ENCODE measurements at places on chromosomes 1 and 21.
A peak's percentile ranks its signal among the peaks of the same experiment; 100 is the strongest.

- DNase-seq: peak; percentile 81
Measured at GRCh38 chr21:25881524-25882376, 147.0 kb downstream of the GABPA start.

- peak; percentile 88 for DNase-seq
Measured at GRCh38 chr1:161440312-161440894, 64.9 kb upstream of the FCGR2A start.

DNA sequence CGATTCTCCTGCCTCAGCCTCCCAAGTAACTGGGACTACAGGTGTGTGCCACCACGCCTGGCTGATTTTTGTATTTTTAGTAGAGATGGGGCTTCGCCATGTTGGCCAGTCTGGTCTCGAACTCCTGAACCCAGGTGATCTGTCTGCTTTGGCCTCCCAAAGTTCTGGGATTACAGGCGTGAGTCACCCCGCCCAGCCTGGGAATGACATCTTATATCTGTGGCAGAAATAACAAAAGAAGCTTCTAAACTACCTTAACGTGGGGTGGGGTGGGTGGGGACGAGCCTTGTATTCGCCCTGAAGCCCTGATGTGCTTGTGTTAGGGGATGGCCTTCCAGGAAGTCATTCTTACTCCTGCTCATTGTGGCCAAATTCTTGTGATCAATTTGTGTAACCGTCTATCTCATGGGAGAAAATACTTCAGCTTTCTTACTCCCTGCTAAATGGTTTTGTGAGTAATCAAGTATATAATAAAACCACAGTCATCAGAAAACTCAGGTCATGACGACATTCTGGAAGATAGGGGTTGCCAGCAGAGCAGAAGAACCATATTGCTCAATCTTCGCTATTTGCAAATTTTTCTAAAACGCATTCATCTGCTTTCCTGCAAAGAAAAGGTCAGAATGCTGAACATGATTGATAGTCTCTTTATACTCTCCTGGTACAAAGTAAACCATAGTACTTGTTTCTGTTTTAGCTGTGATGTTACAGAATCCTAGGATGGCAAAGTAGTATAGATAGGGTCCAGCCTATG, 63.2 kb downstream of the DIRAS3 start:
- peak; percentile 2 for DNase-seq

- DNase-seq: no peak
Measured at GRCh38 chr21:15414057-15414456, 315.7 kb upstream of the USP25 start.

- DNase-seq: no peak
Measured at GRCh38 chr21:31991356-31992331, 118.8 kb downstream of the HUNK start.

DNA sequence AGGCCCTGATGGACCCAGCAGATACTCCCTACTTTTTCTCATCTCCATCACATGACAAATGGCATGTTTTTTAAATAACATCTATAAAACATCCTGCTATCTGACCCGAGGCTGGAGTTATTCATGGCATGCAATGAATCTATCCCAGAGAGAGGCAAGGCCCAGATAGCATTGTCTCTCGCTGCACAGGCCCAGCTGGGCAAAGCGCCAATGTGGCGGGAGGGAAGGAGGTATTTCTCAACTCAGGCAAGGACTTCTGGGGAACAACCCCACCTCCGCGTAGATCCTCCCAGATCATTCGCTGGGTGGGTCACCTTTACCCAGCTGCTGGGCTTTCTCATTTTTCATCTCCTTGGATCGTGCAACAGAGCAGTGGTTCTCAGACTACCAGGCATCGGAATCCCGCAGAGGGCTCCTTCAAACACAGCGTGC, 59.8 kb downstream of the ERG start:
- DNase-seq: peak; percentile 81

GRCh38 chr1:39613250-39613649, 26.2 kb downstream of the HEYL start:
- no peak for DNase-seq

- no peak for DNase-seq
Measured at GRCh38 chr1:153623101-153623500, 4.2 kb downstream of the S100A13 start.

- DNase-seq: no peak
Measured at GRCh38 chr1:7341145-7341905, 429.8 kb upstream of the VAMP3 start.

DNA sequence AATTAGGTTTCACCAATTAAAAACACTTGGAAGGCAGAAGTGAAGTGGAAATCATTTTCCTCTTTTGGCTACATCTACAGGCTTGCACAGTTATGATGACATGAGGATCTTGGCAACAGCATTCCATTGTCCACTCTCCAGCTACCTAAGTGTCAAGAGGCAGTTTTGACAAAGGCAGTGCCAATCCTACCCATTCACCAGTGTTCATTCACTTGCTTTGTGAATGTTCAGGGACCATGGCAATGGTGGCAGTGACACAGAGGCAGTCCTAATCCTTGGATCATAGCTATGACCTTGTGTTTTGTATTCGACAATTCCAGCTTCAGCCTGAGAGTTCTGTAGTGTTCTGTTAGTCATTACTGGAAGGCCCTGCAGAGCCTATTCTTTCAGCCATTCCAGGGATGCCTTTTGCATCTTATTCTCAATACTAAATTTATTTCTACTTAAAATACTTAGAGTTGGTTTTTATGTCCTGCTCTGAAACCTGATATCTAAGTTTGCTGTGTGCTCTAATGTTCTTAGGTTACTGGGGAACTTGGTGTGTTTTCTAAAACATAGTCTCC, 36.7 kb downstream of the CRB1 start:
- DNase-seq: no peak

GRCh38 chr1:59593798-59594790, 220.7 kb upstream of the HOOK1 start:
- no peak for DNase-seq

- DNase-seq: no peak
Measured at GRCh38 chr1:57312869-57313268, 111.0 kb downstream of the DAB1 start.

- no peak for DNase-seq
Measured at GRCh38 chr1:38235705-38236104, 189.1 kb upstream of the POU3F1 start.

- no peak for DNase-seq
Measured at GRCh38 chr21:34974162-34974981, 74.7 kb downstream of the RUNX1 start.

- DNase-seq: peak; percentile 50
Measured at GRCh38 chr1:17826165-17826488, 71.0 kb downstream of the ACTL8 start.

GRCh38 chr1:206693592-206693991, 8.9 kb downstream of the MAPKAPK2 start:
- no peak for DNase-seq

- peak; percentile 33 for DNase-seq
Measured at GRCh38 chr1:41427916-41428737, 56.4 kb downstream of the EDN2 start.

DNA sequence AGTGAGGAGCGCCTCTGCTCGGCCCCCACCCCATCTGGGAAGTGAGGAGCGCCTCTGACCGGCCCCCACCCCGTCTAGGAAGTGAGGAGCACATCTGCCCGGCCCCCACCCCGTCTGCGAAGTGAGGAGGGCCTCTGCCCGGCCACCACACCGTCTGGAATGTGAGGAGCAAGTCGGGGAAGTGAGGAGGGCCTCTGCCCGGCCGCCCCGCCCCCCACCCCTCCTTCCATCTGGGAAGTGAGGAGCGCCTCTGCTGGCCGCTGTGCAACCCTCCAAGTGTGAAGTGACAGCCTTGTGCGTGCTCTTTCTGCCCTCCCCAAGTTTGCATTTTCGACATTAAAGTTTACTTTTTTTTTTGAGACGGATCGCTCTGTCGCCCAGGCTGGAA, 5.1 kb upstream of the ZZZ3 start:
- DNase-seq: peak; percentile 69

- no peak for DNase-seq
Measured at GRCh38 chr1:36397083-36397377, 678 bp downstream of the LSM10 start.

- DNase-seq: peak; percentile 82
Measured at GRCh38 chr1:226939438-226940028, 561 bp upstream of the COQ8A start.

DNA sequence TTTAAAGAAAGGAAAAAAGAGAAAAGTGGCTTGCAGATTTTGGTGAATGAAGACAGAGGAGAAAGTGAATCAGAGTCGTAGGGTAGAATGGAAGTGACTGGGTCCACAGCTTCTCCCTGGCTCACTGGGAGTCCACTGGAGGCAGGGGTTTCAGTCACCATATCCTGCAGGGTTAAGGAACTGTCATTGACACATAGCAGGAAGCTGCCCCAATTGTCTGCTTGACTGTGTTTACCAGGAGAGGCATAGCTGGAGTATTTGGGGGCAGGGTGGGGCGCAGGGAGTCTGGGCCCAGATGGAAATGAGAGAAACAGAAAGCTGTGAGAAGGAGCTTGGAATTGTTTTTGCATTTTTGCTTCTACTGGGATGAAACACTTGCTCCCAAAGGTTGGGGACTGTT, 228.8 kb upstream of the CSF3R start:
- DNase-seq: no peak

GRCh38 chr1:235024711-235025421, 103.8 kb downstream of the TOMM20 start:
- DNase-seq: no peak

DNA sequence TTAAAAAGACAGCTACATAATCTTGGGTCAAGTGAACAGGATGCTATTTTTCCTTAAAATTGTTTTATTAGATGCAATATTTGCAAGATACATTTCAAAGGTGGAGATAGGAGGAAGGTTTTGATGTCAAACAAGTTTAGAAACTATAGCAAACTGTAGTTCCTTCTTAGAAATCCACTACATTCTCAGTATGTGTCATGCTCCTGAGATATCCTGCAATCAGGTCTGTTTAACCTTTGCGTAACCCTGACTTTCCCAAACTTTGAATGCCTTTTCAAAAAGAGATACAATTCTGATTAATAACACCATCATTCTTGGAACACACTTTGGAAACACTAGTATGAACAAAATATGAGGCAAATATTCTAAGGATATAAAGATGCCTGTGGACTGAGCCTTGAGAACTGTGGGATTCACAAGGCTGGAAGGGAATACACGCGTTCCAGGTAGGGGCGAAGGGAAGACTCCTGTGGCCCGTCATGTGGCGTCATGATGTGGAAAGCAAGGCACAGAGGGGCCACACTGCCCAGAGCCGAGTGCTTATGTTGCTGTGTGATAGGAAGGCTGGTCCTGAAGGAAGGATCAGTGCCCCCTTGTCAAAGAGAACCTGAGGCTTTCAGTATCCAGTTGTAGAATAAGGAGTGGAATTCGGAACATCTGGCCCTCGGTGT, 19.6 kb upstream of the TARBP1 start:
- DNase-seq: no peak

GRCh38 chr1:7326366-7326765, 444.7 kb upstream of the VAMP3 start:
- DNase-seq: no peak

GRCh38 chr1:151720554-151720953, 768 bp upstream of the RIIAD1 start:
- peak; percentile 42 for DNase-seq

DNA sequence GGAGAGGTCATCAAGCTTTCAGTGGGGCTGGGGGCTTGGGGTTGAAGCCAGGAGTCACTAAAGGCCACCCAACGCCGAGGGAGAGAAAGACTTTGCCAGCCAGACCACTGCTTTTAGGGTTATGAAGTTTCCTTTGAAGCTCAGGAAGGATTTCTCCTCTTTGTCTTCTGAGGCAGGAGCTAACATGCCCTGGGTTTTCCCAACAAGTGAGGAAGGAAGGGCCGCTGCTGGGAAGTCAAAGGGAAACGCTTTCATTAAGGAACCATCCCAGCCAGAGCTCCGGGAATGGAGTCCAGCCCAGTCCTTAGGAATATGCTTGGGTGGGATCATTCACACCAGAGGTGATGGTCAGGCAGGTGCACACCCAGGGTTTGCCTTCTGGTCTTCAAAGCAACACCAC, 436.9 kb downstream of the PRDM2 start:
- DNase-seq: no peak

- peak; percentile 53 for DNase-seq
Measured at GRCh38 chr1:8987881-8988617, 38.2 kb downstream of the SLC2A7 start.

DNA sequence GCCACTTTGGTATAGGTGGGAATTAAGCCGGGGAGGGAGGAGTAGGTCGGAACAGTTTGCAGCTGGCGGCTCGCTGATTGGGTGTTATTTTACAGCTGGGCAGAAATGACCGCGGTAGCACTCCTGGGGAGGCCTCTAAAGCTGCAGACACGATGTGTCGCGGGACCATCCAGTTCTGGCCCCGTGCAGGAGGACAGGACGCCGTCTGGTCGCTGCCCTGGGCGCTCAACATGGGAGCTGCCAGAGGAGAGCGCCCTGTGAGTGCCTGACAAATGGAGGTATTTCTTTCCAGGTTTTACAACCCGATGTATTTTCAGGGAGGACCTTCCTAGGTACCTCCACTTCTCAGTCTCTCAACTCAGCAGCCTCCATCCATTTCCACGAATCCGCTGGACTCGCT, 46.2 kb downstream of the CDC7 start:
- DNase-seq: no peak

GRCh38 chr1:17248781-17249180, at the start of gene PADI3:
PADI3 (plus strand) TSS chr1:17249098; CDS start chr1:17249138, 40 bp downstream.
- no peak for DNase-seq

All from hematopoietic multipotent progenitor cell treated with erythropoietin and hydrocortisone succinate and interleukin-3 and kit ligand, for 4 days (in vitro differentiated cells).